ENCODE measurements at places on chromosomes 6 and 20.

DNA sequence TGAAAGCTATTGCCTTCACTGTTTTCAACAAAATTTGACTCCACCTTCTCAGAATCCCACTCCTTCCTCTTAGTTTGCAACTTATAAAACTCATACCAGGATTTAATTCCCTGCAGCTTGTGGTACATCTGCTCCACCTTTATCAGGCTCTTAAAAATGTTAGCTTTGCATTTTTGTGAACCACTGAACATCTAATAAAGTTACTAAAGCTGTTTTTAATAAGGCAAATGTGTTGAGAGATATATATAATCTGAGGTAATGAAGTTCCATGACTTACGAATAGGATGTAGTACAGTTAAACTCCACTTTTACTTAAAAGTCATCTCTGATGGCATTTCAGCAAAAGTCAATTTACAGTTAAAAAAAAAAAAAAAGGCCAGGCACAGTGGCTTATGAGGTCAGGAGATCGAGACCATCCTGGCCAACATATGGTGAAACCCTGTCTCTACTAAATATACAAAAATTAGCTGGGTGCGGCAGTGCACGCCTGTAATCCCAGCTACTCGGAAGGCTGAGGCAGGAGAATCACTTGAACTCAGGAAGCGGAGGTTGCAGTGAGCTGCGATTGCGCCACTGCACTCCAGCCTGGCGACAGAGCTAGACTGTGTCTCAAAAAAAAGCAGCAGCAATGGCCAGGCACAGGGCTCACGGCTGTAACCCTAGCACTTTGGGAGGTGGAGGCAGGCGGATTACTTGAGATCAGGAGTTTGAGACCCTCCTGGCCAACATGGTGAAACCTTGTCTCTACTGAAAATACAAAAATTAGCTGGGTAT, 106.2 kb downstream of the KIF13A start:
- no peaks in the 10 kb centered on the region for H3K4me1 ChIP-seq
- no peaks in the 10 kb centered on the region for H3K36me3 ChIP-seq
- no peaks in the 10 kb centered on the region for H3K27me3 ChIP-seq
- no peak for DNase-seq

GRCh38 chr6:16752206-16752866, 8.9 kb downstream of the ATXN1 start:
- DNase-seq: no peak
- H3K27ac ChIP-seq: no peak overlapping the region
- no peaks in the 10 kb centered on the region for H3K36me3 ChIP-seq
- H3K27me3 ChIP-seq: peaks cover 6% of the 10 kb centered on the region
- H3K4me1 ChIP-seq: no peaks in the 10 kb centered on the region

DNA sequence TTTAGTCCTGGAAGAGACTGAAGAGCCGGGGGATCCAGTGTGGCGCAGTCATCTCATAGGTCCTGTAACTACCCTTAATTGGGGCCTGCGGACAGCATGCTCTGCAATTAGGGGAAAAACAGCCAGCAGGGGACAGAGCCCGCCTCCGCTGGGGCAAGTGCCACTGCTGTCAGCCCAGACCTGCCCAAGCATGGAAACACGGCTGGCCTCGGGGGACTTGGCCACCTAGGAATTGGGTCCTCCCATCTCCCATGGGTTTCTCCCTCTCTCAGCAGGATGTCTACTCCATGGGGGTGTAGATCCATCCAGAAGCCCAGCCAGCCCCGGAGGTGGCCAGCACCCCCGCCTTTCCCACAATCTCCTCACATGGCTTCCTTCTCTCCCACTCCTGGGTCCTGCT, 3.6 kb downstream of the GHRH start:
- DNase-seq: no peak
- no peak overlapping the region for H3K4me3 ChIP-seq
- H3K27ac ChIP-seq: no peak overlapping the region
- H3K36me3 ChIP-seq: no peaks in the 10 kb centered on the region
- peaks cover 14% of the 10 kb centered on the region for H3K27me3 ChIP-seq
- no peaks in the 10 kb centered on the region for H3K4me1 ChIP-seq

DNA sequence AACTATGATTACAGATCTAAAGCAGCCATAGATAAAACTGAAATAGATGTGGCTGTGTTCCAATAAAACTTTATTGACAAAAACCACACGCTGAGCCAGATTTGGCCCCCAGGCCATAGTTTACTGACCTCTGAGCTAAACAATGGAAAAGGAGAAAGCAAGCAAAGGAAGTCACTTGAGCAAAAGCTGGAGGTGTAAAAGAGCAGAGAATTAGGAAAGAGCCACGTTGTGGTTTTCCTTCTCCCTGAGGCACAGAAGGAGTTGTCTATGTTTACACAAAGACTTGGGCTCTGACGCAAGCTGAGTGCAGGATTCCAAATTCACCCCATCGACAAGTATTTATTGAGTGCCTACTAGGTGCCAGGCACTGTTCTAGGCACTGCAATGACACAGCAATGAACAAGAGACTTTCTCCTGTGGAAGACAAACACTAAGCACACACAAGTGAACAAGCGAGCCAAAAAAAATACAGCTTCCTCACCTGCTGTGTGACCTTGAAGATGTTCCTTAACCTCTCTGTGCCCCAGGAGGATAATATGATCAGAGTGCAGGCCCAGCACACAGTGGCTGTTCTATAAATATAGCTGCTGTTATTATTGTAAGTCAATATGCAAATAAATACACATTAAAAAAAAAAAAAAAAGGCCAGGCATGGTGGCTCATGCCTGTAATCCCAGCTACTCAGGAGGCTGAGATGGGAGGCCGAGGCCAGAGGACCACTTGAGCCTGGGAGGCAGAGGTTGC, 75.4 kb upstream of the PTPN1 start:
- DNase-seq: no peak
- no peak overlapping the region for H3K4me3 ChIP-seq
- H3K36me3 ChIP-seq: no peaks in the 10 kb centered on the region
- peaks cover 2% of the 10 kb centered on the region for H3K27me3 ChIP-seq
- no peaks in the 10 kb centered on the region for H3K4me1 ChIP-seq

DNA sequence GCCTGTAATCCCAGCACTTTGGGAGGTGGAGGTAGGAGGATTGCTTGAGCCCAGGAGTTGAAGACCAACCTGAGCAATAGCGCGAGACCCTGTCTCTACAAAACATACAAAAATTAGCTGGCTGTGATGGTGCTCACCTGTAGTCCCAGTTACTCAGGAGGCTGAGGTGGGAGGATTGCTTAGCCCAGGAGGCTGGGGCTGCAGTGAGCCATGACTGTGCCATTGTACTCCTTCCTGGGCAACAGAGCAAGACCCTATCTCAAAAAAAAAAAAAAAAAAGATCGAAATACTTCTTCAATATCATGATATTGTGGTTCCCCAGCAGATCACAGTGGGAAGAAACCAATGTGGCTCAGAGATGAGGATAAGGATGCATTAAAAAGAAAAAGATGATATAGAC, 47.6 kb downstream of the SOBP start:
- H3K4me1 ChIP-seq: no peaks in the 10 kb centered on the region
- H3K27me3 ChIP-seq: no peaks in the 10 kb centered on the region
- DNase-seq: no peak
- no peak overlapping the region for H3K4me3 ChIP-seq
- no peak overlapping the region for H3K27ac ChIP-seq
- H3K36me3 ChIP-seq: peaks cover 7% of the 10 kb centered on the region

- no peak overlapping the region for H3K4me3 ChIP-seq
- H3K36me3 ChIP-seq: no peaks in the 10 kb centered on the region
- no peak overlapping the region for H3K27ac ChIP-seq
- no peaks in the 10 kb centered on the region for H3K4me1 ChIP-seq
- no peaks in the 10 kb centered on the region for H3K27me3 ChIP-seq
Observed at GRCh38 chr6:142707255-142707654, 237.7 kb downstream of the HIVEP2 start.
